T follicular helper cell (primary cell): ENCODE measurements at places on chromosomes 12 and 14.
A peak's percentile ranks its signal among the peaks of the same experiment; 100 is the strongest.

DNA sequence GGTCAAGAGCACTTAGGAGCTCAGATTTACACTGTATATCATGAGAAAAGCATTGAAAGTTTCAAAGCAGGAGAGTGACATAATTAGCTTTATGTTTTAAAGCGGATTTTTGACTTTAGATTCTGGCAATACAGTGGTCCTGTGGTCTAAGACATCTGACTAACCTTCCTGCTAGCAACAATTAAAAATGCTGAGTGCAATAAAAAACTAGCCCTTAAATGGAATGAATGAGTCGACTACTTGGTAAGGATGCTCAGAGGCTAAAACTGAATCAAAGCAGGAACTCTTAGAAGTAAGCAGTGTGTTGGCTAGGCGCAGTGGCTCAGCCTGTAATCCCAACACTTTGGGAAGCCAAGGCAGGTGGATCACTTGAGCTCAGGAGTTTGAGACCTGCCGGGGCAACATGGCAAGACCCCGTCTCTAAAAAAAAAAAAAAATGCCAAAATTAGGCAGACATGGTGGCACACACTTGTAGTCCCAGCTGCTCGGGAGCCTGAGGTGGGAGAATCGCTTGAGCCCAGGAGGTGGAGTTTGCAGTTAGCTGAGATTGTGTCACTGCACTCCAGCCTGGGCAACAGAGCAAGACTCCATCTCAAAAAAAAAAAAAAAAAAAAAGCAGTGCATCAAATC is 18.9 kb downstream of the BICD1 start:
- no peak for DNase-seq

- no peak for DNase-seq
These were observed 8.5 kb downstream of the VASH1 start for GRCh38 chr14:76769636-76770292.

- DNase-seq, result no peak
These were observed 245.5 kb upstream of the NOS1 start for GRCh38 chr12:117606945-117607344.

DNA sequence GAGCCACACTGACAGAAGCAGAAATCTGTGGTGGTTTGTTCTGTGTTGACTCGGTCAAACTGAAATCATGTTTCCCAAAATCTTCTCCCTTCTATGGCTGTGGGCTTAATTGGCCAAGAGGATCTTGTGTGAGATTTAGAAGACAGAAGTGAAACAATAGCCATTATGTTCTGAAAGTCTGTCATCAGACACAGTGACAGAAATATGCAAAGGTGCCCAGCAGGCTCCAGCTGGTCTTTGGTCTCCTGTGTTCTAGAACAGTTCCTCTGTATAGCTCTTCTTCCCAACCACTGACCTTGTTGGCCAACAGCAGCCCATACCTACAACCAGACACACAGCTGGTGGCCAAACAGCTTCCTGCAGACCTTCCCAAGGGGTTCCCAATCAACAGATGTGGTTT is 25.0 kb upstream of the COCH start:
- no peak for DNase-seq

GRCh38 chr12:13304924-13305323 is 108.4 kb downstream of the EMP1 start:
- DNase-seq, result no peak

GRCh38 chr14:68318828-68319227 is 474.0 kb downstream of the ZFP36L1 start:
- no peak for DNase-seq

DNA sequence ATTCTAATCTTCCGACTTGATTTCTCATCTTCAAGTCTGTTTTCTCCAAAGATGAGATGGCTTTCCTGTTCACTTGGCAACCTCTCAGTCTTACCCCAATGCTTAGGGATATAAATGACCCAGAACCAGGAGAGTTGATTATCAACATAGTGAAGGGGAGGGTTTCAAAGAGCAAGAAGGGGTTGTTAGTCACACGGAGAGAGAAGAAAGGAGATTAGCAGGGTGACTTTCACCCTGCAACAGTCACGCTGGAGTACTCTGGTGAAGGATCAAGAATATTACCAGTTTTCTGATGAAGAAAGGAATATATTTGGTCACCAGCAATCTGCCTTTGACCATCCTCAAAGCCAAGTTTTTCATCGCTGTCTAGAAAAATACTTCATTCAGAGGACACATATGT is at the start of gene TMEM52B:
TSS of gene TMEM52B (plus strand) at position 212 of the 400 bp plus-strand sequence. CDS start 543 bp downstream, outside the sequence.
- no peak for DNase-seq

DNA sequence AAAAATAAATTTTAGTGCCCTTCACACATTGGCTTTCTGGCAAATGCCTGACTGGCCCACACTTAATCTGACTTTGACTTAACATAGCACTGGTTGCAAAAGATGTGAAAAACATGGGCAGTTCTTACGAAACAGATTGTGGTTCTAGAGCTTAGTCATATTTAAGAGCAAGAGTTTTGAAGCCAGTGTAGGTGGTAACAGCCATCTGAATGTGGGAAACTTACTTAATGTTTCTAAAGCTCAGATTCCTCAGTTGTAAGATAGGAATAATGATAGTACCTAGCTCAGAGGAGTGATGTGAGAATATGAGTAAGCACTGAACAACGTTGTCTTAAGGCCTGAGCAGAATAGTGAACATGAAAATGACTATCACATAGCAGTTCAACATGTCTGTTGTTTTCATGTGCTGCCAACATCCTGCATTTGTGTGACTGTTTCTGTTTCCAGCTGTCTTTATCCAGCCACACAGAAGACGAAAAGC is 262.7 kb downstream of the SYT1 start:
- no peak for DNase-seq

DNA sequence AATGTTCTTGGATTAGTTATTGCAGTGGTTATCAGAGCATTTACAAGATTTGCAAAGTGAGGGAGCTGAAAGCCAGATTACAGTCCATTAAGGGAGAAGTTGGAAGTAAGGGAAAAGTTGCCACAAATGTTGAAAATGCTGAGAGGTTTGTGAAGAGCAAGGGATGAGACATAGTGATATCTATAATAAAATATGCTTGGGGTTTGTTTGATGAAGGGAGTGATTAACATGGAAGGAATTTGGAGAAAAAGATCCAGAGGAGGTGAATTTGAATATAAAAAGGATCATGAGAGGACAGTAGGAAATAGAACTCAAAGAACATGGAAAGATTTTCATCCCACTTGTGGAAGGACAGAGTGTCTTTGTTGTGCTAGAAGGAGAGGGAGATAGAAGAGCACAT is 19.3 kb upstream of the CCER1 start:
- no peak for DNase-seq

DNA sequence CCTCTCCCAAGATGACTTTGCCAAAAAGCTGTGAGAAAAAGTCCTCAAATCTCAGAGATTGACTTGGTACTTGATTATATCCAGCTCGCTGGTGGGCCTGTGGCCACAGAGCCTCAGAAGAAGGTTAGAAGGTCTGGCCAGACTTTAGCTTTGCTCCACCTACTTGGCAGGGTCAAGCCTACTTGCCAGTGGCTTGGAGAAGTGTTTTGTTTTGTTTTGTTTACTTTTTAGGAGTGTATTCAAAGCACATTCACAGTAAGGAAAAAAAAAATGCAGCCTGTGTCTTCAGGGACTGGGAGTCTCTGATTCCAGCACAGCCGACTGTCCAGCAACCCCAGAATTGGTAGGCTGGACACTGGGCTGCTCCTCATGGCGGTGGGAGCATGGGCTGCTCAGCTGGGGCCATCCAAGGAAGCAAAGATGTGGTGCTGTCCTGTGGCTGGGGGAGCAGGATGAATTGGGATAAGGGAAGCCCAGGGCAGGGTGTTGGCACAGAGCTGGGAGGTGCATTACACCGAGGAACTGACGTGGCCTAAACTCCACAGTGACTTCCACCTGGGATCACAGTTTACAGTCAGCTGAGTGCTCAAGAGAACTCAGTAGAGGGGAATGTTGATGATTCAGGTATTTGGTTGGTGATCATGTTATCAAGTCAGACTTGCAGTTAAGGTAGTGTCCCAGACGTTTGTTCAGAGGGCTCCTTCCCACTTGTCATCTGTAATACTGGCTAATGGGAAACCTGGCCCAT is 73.5 kb downstream of the PPP2R5C start:
- no peak for DNase-seq

- no peak for DNase-seq
These were observed 74.6 kb upstream of the BCL11B start for GRCh38 chr14:99346470-99347080.

GRCh38 chr12:59079002-59079401 is 158.7 kb upstream of the LRIG3 start:
- DNase-seq, result no peak

- peak; percentile 46 for DNase-seq
These were observed 99.9 kb downstream of the NINJ2 start for GRCh38 chr12:563250-563781.

DNA sequence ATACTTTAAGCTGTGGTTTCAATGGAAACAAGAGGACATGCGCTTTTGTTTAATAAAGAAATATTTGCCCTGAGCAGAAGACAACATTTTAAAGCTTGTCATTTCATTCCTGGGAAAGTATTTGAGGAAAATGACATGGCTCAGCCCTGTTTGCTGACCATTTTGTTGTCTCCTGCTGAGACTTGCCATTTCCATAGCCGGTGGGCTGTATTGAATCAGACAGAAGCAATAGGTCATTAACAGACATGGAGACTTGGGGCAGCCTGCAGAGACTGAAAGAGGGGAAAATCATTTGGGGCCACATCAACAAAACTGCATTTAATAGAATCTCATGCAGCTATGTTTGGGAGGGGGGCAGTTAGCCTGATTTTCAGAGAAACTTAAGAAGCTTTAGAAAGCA is 443.0 kb downstream of the NPAS3 start:
- DNase-seq, result no peak

DNA sequence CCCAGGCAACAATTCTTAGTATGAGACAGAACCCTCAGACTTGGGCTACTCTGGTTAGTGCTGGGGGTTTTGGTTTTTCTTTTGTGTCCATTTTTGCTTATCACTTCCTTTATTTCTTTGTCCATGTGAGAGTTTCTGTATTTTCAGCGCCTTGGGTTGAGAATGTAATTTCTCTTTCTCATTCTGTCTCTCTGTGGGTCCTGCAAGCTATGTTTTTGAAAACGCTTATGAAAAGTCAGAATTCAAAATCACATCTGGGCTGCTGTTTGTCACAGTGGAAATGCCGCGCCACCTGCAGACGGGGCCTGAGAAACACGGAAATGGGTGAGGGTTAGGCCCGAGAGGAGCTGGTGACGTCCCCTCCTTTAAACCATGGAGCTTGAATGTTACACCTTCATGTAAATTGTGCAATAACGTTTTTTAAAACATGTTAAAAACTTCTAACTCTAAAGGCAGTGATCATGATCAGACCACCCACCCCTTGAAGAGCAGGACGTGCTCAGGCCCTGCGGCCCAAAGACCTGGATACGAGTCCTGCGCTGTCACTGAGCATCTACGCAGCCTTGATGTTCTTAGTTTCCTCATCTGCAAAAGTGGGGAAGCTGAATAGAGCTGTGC is 26.1 kb downstream of the JDP2 start:
- DNase-seq, result no peak

DNA sequence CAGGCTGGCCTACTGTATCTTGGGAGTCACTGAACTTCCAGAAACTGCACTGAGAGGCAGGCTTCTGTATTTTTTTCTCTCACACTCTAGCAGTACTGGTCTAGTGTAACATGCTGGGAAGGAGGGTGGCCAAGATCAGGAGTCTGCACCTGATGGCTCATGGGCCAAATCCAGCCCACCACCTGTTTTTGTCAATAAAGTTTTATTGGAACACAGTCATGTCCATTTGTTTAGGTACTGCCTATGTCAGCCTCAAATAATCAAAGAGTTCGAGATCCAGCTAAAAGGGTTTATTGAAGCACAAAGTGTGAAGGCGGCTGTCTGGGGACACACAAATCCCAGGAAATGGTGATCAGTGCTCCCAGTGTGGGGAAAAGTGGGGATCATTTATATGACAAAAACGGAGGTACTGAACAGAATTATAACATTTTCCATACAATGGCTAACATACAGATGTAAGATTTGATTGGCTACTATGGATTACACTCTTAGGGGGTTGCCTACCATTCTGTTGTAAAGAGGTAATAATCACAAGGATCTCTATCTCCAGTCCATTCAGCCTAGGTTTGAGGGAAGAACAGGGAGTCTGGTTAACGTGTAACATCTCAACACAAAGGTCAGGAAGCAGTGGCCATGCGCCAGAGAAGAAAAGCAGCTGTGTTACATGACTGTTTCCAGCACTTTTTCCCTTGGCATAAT is 12.9 kb downstream of the USP30 start:
- DNase-seq, result no peak

DNA sequence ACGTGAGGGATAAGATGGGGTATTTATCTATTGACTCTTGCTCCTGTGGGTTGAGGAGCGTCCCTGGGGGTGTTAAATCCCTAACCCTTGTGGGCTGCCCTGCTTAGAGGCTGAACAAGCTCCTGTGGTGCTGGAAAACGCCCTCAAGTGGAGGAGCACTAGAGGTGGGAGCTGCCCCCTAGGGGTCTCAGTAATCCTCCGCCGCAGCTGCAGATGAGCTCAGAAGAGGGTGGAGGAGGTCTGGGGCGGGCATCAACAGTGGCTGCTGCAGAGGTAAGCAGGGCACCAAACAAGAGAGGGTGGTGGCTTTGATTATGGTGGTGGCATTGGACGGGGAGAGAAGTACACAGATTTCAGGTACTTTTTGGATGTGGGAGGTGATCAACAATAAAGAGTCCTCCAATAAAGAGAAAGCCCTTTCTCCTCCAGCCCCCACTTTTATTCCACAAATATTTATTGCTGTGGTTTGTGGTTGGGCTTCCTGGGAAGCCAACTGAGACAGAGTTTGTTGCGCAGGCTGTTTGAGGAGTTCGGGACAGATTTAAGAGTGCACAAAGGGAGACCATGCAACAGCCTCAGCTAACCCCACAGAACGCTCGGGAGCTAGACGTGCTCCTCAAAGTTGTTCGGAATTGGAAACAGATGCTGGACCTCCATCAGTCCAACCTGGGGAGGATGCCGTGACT is 179.9 kb downstream of the ADCK1 start:
- no peak for DNase-seq

- DNase-seq, result no peak
These were observed 111.6 kb upstream of the NCOR2 start for GRCh38 chr12:124679047-124679446.
